Neural progenitor cell (in vitro differentiated cells): ENCODE measurements at places on chromosomes 1 and 21. TPM values are rescaled to one million over a fixed set of nuclear protein-coding genes. Genes with fewer than 3 reads are reported as not detected.

Gene HRNR
- total RNA-seq, result not detected in 2 replicates

Gene CD2
- total RNA-seq, result 0.71 and 1.5 TPM in 2 replicates

Gene SPAG17
- 0.90 and 1.6 TPM in 2 replicates for total RNA-seq

Gene LCE2B
- not detected in 2 replicates for total RNA-seq

Gene B4GALT2
- total RNA-seq, result 23.7 and 96.3 TPM in 2 replicates

GRCh38 chr1:208496467-208497371, 252.5 kb upstream of the PLXNA2 start:
- DNase-seq, result no peak

GRCh38 chr1:61523893-61524605, 200.9 kb downstream of the TM2D1 start:
- DNase-seq, result no peak

DNA sequence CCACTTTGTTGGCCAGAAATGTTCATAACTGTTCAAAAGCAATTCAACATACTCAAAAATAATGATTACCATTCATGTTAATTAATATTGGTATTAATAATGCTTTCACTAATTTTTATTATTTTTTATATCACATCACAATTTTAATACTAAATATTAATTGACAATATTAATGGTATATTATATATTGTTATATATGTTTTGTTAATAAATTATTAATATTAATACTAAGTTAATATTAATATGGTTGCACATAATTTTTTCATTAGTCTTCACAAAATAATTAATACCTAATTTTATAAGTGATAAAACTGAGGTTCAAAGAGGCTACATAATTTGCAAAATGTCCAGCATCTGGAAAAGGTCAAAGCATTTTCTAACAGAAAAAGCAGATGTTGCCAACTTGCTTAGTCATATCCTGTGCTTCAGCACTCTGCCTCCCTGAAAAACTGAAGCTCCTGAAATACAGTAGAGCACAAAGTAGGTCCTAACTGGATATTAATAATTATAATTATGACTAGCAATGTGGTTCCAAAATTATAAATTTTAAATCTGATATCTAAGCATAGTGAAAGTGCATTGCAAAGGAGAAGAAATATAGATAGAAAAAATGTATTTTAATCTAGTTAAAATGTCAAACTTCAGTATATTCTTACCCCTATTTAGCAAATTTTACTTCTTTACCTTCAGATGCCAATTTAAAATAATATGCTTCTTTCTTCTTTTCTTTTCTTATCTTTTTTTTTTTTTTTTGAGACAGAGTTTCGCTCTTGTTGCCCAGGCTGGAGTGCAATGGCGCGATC, 123.2 kb upstream of the TNFSF4 start:
- DNase-seq, result no peak

GRCh38 chr1:19739628-19740027, 60.1 kb downstream of the TMCO4 start:
- no peak for DNase-seq

- peak; percentile 39 for DNase-seq
Observed at GRCh38 chr1:176976225-176976624, 188.3 kb downstream of the ASTN1 start.

- no peak for DNase-seq
Observed at GRCh38 chr1:67537667-67538018, 107.4 kb upstream of the SERBP1 start.

DNA sequence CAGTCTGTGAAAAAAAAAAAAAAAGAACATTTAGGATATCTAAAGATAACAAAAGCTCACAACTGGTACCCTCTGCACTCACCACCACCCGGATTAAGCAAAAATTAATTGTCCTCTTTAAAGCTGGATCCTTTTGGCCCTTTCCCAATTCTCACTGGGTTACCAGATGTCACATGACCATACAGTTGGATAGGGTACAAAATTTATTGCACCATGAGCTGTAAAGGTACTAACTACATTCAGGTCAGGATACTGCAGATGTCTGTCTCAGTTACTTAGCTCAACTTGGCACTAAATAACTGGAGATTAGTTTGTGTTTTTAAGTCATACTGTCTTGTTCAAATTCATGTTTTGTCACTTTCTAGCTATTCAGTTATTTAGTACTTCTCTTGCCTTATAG, 96.3 kb downstream of the GPATCH2 start:
- DNase-seq, result no peak

- DNase-seq, result no peak
Observed at GRCh38 chr1:32962248-32962896, 2.2 kb downstream of the RNF19B start.

DNA sequence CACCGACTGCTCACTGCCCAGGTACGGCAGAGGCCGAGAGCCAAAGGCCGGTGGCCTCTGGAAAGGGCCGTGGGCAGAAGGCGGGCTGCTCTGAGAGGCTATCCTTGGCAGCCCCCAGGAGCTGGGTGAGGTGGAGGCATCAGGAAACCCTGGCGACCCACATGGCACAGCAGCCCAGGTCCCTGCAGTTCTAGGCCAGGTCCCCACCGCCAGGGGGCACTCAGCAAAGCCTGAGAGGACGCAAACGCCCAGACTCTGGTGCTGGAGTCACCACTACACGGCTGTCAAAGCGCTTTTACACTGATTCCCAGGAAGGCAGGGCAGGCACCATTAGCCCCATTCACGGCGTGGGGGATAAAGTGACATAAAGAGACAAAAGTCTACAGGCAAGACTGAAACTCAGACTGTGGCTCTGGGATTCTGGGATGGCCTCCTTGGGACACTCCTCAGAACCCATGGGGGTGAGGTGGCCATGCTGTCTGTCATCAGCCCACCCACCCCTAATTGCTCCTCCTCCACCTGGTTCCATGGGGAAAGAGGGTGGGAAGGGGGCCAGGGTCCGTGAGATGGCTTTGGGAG, 4.9 kb downstream of the PLEKHG5 start:
- peak; percentile 96 for DNase-seq

DNA sequence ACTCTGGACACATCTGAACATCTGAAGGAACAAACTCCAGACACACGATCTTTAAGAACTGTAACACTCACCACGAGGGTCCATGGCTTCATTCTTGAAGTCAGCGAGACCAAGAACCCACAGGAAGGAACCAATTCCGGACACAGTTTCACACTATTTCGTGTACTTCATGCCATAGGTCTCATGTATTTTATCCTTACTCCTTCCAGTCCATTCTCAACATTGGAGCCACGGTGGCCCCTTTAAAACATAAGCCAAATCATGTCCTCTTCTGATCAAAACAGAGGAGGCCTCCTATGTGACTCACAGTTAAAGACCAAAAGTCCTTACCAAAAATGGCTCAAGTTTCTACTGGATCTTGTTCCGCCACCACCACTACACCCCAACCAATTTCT, 29.8 kb upstream of the RCOR3 start:
- no peak for DNase-seq

- DNase-seq, result no peak
Observed at GRCh38 chr21:42670884-42671283, 17.5 kb downstream of the PDE9A start.

DNA sequence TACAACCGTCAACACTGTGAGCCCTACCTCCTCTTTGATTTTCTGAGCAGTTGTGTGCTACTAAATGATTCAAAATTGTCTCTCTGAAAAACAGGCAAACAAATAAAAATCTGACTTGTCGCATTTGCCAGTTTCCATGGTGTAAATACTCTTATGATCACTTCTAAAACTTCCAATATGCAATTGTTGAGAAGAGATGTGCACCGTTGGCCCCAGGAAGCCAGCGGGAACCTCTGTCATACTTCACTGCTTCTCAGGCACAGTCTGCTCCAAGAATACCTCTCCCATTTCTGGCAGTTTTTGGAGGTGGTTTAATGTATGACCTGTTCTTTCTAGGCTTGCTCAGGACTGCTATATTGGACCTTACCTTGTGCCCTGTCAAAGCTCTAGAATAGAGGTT, 196.0 kb upstream of the NCAM2 start:
- DNase-seq, result no peak

DNA sequence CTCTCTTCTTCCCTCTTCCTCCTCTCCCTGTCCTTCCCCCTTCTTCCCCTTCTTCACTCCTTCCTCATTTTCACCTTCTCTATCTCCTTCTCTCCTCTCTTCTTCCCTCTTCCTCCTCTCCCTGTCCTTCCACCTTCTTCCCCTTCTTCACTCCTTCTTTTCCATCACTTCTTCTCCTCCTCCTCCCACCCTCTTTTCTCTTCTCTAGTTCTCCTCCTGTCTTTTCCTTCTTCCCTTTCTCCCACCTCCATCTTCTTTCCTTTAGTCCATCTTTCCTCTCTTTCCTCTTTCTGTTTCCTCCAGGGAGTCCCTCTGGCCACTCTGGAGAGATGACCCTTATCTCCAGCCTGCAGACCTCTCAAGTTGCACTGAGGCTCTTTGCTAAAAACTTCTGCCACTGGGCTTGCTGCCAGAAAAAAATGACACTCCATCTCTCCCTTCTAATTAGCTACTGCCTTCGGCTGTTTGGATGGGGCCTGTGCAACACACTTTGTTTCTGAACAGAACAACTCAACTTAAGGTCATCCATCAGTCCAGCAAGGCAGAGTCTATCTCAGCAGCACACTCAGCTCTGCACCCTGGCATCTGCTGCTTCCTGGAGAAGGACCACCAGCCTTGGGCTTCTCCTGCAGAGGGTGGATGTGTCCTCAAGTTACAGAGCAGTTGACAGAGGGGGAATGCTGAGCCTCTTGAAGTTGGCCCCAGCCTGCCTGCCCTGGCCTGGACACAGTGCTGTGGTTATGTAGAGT, 538.8 kb downstream of the MATN1 start:
- DNase-seq, result no peak

DNA sequence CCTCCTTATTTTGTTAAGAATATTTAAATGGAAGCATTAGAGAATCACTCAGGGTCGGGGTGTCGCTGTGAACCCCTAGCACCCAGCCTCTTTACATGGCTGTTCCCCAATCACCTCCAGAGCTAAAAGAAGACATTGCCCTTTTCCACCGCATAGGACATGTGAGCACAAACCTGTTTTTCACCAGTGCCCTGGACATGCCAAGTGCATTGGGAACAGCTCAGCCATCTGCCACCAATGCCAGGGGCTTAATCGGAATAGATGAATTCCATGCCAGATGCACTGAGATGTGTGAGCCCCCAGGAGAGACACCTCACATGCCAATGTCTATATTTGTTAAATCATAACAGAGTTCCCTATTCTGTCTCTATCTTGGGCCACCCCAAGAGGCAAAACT, 33.3 kb downstream of the EIF2D start:
- no peak for DNase-seq

GRCh38 chr1:160768295-160768657, 27.7 kb upstream of the LY9 start:
- DNase-seq, result peak; percentile 42

- no peak for DNase-seq
Observed at GRCh38 chr1:224198572-224198971, 15.5 kb downstream of the DEGS1 start.

DNA sequence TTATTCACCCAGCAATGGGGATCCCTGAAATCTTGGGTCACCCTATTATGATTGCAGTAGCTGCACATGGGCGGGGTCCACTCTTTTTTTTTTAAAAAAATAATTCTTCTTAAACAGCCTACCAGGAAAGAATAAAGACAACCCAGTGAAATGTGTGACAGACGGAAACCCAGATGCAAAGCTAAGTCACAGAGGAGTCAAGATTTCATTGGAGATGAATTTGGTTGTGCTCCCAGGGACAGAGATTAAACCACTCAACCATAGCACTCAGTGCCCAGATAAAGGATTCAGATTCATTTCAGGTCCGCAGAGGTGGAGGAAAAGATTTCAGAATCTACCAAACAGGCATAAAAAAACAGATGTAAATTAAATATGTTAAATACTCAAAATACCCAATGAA, 583.5 kb upstream of the ZP4 start:
- no peak for DNase-seq

GRCh38 chr1:9202240-9202870, 32.2 kb upstream of the H6PD start:
- no peak for DNase-seq

DNA sequence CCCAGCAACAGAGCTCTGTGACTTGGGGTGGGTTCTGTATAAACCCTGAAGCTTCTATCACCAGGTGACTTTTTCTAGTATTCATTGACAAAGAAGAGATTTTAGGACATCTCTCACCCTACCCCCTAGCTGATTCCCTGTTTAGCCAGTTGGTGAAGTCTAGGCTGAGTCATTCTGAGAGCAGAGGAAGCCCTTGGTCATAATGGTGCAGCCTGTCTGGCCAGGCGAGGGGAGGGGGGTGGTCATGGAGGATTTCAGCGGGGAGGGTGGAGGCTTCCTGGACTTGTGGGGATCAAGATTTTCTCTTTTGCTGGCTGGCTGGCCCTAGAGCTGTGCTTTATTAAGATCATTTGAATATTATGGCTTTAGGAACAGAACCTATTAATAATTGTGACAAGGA, 262.6 kb downstream of the CAMTA1 start:
- no peak for DNase-seq

GRCh38 chr1:77394166-77394565, 112.3 kb downstream of the AK5 start:
- DNase-seq, result no peak

GRCh38 chr1:36851087-36851486, 183.2 kb downstream of the GRIK3 start:
- DNase-seq, result peak; percentile 52

DNA sequence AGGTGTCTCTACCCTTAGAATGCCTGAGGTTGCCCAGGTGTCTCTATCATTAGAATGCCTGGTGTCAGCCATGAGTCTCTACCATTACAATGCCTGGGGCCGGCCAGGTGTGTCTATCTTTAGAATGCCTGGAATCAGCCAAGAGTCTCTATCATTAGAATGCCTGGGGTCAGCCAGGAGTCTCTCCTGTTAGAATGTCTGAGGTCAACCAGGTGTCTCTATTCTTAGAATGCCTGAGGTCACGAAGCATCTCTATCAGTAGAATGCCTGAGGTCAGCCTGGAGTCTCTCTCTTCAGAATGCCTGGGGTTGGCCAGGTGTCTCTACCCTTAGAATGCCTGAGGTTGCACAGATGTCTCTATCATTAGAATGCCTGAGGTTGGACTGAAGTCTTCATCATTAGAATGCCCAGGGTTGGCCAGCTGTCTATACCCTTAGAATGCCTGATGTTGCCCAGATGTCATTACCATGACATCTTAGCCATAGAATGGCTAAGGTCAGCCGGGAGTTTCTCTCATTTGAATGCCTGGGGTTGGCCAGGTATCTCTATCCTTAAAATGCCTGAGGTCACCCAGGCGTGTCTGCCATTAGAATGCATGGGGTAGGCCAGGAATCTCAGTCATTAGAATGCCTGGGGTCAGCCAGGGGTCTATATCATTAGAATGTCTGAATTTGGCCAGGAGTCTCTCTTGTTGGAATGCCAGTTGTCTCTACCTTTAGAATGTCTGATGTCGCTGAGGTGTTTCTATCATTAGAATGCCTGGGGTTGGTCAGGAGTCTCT, 44.0 kb downstream of the RNF187 start:
- no peak for DNase-seq

- DNase-seq, result peak; percentile 58
Observed at GRCh38 chr1:103529746-103530145, 4.2 kb downstream of the RNPC3 start.

DNA sequence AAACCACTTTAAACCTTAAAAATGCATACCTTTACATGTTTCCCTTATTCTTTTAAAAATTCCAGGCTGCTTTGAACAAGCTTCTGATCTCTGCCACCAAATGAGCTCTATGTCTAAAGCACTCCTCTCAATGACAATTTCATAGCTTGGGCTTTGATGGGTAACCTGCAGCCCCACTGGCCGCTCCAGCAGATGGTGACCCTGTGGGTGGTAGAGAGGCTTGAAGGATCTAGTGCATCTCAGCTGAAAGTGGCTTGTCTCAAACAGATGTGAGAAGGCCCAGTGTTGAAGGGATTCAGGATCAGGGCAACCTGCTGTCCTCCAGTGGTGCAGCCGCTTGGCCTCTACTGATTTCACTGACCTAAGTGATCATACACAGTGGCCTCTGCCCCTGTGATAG, 84.7 kb upstream of the IRF2BP2 start:
- no peak for DNase-seq

GRCh38 chr21:46141767-46142581, 13.4 kb downstream of the FTCD start:
- peak; percentile 37 for DNase-seq
